Effector CD8-positive, alpha-beta T cell (primary cell): ENCODE measurements at places on chromosomes 2 and 18.

- no peak for DNase-seq
Measured at GRCh38 chr2:27079233-27080139, 1.1 kb downstream of the EMILIN1 start.

- no peak for DNase-seq
Measured at GRCh38 chr2:9398881-9399780, 24.2 kb downstream of the ITGB1BP1 start.

DNA sequence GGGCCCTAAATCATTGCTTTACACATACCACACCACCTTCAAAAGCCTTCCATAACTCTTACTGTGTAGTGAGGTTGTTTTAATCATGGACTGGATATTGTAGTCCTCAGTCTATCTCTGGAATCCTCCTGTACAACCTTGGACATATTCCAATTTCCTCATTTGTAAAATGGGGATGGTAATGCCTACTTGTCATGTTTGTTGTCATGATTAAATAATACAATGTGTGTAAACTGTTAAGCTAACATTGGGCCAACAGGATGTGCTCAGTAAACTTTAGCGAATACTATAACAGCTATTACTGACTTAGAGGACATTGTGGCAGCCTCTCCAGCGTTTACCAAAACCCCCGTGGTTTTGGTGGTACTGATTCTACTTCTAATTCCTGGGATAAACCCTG, 74.7 kb upstream of the PTPRM start:
- no peak for DNase-seq

GRCh38 chr18:49566985-49567384, 5.1 kb downstream of the LIPG start:
- no peak for DNase-seq

GRCh38 chr2:100984892-100985307, 17.2 kb upstream of the RPL31 start:
- peak; percentile 63 for DNase-seq

GRCh38 chr2:232721882-232722281, 24.8 kb downstream of the GIGYF2 start:
- no peak for DNase-seq

DNA sequence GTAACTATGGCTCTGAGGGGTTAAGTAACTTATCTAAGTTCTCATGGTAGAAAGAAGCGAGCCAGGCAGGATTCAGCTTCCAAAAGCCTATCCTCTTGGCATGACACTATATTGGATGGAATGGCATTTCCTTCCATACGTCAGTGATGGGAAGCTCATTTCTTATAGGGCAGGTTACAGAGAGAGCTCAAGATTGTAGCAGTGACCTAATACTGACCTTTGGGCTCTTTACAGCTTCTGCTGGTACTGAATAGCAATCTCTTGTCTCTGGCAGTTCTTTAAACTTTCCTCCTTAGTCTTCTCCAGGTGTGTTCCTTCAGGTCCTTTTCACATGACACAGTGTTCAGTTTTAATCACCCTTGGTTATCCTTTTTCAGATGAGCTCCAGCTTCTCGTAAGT, 133.0 kb downstream of the HRH4 start:
- DNase-seq: no peak

DNA sequence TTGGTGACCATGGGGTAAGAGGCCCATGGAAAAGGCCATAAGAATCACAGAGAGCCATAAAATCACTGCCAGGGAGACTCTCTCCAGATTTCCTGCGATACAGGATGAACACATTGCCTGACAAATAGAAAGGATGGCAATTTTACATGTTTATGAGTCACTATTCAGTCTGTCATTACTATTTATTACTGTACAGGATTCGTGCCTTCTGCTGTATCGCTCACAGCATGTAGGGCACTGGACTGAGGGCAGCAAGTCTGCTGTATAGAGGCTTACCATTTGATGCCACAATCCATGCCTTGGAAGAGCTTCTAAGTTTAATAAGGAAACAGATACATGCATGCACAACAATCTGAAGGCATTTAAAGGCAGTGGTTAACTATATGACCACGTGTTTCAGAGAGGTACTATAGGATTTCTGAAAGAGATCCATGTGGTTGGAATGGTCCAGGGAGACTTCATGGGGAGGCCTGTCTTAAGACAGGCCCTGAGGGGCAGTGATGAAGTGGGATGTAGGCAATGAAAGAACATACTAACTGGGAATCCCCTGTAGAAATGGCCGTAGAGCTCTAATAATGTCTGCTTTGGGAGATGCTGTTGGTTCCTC, 702.4 kb upstream of the RAB6C start:
- DNase-seq: no peak

- no peak for DNase-seq
Measured at GRCh38 chr2:190666895-190667294, 18.0 kb downstream of the NAB1 start.

- no peak for DNase-seq
Measured at GRCh38 chr18:55320424-55321264, 267.3 kb downstream of the TCF4 start.

GRCh38 chr2:175883586-175884194, 118.4 kb downstream of the LNPK start:
- no peak for DNase-seq

DNA sequence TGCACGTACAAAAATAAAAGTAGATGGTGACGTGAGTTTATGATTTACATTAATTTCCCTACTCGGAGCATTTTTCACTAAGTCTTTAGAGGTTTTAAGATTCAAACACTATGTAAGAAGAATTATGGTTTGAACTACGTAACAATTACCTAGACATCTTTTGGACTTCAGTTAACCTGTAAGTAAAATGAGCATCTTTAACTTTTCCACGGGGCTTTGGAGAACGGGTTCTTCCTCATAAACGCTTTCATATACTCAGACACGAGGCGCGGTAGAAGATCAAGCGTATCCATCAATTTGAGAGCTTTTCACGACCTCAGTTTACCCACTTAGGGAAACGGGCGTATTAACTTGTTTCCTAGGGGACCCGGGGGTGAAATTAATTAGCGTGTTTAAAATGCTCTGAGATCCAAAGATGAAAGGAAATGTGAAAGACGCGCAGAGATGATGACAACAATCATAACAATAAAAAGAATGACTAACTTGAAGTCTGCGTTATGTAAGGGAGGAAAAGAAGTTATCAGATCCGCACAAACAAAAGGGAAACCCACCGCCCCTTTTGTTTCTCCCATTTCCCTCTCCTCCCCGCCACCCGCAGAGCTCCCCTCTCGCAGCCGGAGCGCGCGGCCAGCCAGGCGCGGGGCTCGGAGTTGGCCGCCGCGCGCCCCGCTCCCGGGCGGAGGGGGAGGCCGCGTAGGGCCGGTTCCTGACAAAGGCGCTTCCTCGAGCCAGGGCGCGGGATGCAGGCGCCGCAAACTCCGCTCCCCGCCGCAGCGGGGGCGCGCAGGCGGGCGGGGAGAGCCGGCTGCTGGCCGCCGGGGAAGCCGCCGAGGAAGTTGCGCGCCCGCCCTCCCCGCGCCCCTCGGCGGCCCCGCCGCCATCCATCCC, 807 bp downstream of the PELI1 start:
- peak; percentile 5 for DNase-seq

GRCh38 chr2:8841932-8842331, 4.5 kb upstream of the KIDINS220 start:
- DNase-seq: no peak

GRCh38 chr2:10772868-10773215, 39.7 kb downstream of the PDIA6 start:
- no peak for DNase-seq

- DNase-seq: no peak
Measured at GRCh38 chr18:57029761-57030160, 117.1 kb upstream of the BOD1L2 start.

DNA sequence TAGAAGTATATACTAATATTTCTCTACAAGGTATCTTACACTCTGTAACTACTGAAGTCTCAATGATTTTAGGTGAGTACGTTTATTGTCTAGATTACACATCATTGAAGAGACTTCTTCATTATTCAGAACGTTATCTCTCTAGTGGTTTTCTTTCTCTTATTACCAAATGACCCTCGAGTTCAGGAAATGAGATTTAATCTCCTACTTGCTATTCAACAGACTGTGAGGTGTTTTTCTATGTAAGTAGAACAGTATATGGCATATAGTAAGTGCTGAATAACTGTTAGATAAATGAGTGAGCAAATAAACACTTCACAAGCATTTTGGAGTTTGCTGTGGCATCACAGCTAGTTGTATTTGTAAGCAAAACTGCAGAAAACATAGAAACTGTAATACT, 947.2 kb upstream of the SLC39A10 start:
- DNase-seq: no peak

GRCh38 chr2:96320326-96320725, 4.8 kb upstream of the ITPRIPL1 start:
- no peak for DNase-seq

GRCh38 chr2:147499785-147500184, 345.0 kb upstream of the ACVR2A start:
- no peak for DNase-seq

DNA sequence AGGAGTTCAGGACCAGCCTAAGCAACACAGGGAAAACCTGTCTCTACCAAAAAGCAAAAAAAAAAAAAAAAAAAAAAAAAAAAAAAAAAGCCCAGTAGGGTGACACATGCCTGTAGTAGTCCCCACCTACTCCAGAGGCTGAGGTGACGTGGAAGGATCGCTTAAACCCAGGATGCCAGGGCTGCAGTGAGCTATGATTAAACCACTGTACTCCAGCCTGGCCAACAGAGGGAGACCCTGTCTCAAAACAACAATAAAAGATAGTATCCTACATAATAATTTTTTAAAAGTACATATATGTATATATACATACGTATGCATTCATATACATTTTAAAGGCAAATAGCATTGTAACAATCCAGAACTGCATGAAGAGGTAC, 51.7 kb downstream of the SOS1 start:
- no peak for DNase-seq

DNA sequence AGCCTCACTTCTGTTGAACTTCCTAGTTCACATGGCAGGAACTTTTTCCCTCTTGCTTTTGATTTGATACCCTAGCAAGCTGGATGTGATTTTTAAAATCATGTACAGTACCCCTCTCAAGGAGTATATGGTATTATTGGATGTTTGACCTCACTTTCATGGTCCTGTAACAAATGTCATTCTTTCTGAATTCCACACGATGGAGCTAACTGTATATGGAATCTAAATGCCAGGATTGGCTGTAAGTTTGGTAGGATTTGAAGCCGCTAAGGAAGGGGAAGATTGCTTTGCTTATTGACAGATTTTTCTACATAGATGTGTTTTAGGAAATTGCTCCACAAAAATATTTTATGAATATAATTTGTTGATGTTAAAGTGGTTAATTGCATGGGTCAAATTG, 18.3 kb downstream of the MAIP1 start:
- DNase-seq: no peak

GRCh38 chr2:149383340-149383739, 53.0 kb downstream of the LYPD6 start:
- no peak for DNase-seq

DNA sequence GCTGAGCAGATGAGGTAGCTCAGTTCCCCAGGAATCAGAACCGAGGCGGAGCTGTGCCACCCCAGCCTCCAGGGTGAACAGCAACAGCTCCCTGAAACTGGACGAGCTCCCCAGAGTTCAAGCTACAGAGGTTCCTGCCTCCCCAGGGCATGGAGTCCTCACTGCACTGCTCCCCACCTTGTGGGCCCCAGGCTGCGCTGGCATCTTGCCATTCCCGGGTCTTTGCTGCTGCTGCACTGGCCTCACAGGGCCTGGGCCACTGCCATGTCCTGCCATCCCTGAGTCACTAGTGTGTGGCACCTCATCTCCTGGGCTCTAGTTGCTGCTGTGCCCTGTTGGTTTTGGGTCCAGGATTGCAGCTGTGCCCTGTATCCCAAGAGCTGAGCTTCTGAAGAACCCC, 166.9 kb downstream of the SNTG2 start:
- no peak for DNase-seq

- no peak for DNase-seq
Measured at GRCh38 chr2:96934182-96934495, 52.2 kb downstream of the FAM178B start.

DNA sequence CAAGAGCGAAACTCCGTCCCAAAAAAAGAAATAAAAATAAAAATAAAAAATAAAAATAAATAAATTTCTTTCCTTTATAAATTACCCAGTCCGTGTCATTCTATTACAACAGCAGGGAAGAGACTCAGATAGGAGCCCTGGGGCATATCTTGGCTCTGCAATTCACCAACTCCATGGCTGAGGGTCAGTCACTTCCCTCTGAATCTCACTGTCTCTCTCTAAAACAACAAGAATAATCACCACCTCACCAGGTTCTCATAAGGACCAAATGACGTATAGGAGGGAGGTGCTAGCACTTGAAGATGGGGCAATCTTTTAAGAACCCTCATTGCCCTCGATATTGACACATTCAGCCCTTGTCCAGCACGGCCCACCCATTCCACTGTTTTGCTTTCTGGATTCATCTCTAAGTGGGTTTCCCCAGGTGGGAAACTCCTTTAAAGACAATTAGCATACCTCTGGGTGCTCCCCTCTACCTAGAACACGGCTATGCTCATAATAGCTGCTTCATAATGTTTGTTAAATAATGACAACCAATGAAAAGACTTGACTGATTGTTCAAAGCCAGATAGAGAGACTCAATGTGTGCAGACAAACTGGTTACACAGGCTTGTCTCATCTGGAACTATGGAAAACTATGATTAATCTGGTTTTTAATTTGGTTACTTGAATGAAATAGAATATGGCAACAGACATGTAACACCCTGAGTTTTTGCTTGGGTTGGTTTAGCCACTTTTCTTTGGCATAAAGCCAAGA, 15.1 kb downstream of the MYCN start:
- no peak for DNase-seq

- DNase-seq: no peak
Measured at GRCh38 chr2:235045336-235045972, 93.6 kb downstream of the SH3BP4 start.

DNA sequence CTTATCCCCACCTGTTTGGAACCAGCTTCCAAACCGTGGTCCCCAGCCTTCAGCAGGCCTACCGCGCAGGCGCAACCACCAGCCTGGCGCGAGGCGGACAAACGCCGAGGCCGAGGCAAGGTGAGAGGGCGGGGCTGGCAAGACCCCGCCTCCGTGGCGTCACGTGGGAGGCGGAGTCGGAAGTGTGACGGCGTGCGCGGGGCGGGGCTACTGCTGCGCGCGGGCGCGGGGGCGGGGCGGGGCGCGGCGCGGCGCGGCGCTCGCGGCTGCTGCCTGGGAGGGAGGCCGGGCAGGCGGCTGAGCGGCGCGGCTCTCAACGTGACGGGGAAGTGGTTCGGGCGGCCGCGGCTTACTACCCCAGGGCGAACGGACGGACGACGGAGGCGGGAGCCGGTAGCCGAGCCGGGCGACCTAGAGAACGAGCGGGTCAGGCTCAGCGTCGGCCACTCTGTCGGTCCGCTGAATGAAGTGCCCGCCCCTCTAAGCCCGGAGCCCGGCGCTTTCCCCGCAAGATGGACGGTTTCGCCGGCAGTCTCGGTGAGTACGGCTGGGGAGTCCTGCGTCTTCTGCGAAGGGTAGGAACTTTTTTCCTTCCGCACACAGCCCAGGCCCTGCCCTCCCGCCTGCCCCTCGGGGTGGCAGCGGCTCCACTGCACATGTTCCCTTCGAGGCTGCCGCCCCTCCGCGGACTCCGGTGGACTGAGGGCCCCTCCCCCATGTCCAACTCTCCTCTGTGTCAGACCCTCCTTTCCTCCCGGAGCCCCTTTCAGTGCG, at the start of gene EML4:
TSS of gene EML4 (plus strand) at position 254 of the 774 bp plus-strand sequence. CDS start at position 513, 259 bp downstream.
- peak; percentile 87 for DNase-seq

GRCh38 chr18:58303363-58303762, 259.3 kb downstream of the NEDD4L start:
- DNase-seq: no peak
